ENCODE measurements at places on chromosomes 11 and 22.

GRCh38 chr11:48005136-48005535 is 24.8 kb downstream of the PTPRJ start:
- no peak for DNase-seq

DNA sequence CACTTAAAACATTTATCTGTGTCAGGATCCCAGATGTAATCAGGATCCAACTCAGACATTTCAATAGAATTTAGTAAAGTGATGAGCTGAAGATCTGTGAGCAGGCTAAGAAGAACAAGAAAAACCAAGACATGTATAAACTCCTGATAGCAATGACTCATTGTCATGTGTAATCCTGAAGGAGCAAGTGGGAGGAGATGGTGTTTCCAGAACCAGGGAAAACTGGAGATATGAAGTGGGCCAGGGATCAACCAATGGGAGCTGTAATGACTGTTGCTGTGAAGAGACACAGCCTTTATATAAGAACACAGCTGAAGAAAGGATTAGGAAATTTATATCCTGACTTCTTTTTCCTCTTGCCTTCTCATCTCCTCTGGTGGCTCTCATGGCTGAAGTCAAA is 682.5 kb upstream of the ARHGAP42 start:
- no peak for DNase-seq

DNA sequence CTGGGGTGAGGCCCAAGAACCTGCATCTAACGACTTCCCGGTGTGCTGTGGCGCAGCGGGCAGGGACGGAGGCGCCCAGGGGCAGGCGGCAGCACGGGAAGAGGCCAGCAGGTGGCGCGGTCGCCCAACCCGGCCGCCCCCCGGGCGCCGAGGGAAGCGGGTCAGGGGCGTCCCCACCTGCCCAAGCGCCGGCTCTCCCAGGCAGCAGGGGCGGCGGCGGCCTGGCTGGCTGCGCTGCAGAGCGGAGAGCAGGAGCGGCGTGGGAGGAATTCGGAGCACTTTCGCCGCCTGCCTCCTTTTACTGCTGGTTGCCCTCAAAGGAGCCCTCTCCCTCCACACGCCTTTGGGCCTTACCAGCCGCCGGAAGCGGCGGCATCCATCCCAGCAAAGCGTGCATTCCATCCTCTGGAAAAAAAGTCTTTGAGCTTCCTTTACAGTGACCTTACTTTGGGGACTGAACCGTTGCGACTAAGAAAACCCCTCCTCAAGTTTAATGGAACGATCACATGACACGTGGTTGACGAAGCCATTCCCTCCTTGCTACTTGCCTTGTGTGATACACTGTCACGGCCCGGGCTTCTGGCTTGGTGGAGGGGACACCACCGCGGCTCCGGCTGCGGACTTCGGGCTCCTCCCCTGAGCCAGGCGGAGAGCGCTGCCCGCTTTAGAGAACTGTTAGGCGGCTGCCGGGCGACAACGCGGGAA is 106.8 kb upstream of the CLMP start:
- peak; percentile 45 for DNase-seq

DNA sequence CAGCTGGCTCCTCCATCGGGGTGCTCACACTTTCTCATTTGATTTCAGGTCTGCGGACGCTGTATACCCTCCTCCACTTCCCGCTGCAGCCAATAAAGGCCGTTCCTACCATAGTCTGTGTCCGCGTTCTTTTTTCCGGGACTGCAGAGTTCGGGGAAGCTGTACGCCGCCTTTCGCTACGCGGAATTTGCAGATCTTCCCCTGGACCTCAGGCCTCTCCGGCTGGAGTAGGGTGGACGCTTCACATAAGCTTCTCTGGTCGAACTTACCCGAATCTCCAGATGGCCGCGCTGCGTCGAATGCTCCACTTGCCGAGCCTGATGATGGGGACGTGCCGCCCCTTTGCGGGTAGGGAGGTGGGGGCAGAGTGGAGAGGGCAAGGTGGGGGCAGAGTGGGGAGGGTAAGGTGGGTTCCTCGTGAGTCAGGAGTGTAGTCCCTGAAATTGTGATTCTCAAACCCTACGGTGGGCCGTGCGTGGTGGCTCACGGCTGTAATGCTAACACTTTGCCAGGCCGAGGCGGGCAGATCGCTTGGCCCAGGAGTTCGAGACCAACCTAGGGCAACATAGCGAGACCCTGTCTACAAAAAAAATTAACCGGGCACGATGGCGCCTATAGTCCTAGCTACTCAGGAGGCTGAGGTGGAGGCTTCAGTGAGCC is 617 bp downstream of the CSKMT start:
- DNase-seq = peak; percentile 46

GRCh38 chr11:107018219-107018901 is at the start of gene GUCY1A2:
Gene GUCY1A2 (minus strand): TSS chr11:107018476. CDS start chr11:107018055, 421 bp downstream.
- DNase-seq = no peak

- DNase-seq = no peak
Observed at GRCh38 chr11:14361951-14362350, 3.0 kb upstream of the RRAS2 start.

GRCh38 chr22:41979423-41980250 is 10.4 kb downstream of the SEPTIN3 start:
- DNase-seq = no peak
